NCI-H226 (cell line): ENCODE measurements at places on chromosomes 6 and 20.

DNA sequence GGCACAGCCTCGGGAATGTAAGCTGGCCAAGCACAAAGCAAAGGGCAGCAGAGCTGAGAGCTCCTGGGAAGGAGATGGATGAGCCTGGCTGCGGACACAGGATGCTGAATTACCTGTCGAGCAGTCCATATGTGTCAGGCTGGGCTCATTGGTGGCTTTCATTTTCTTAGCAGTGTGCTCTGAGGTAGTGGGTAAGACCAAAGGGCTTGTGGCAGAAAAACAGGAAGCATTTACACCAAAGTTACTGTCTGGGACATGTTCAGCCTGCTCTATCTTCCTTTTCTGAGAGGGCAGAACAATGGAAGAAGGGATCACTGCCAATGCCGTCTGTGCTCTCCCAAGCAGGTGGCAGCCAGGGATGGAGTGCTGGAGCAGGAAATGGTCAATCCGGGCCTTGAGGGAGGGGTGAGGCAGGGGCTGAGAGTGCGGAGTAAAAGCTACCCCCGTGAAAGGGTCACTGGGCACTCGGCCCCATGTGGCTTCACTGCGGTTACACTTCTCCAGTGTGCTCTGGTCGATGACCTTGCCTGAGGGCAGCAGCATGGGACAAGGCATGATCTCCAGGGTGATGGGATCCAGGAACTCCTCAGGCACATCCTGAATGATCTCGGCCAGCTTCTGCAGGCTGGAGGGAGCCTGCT lies 36.9 kb upstream of the AVP start:
- DNase-seq = no peak

GRCh38 chr20:58774214-58774613 lies 76.5 kb downstream of the GNAS-AS1 start:
- no peak for DNase-seq

DNA sequence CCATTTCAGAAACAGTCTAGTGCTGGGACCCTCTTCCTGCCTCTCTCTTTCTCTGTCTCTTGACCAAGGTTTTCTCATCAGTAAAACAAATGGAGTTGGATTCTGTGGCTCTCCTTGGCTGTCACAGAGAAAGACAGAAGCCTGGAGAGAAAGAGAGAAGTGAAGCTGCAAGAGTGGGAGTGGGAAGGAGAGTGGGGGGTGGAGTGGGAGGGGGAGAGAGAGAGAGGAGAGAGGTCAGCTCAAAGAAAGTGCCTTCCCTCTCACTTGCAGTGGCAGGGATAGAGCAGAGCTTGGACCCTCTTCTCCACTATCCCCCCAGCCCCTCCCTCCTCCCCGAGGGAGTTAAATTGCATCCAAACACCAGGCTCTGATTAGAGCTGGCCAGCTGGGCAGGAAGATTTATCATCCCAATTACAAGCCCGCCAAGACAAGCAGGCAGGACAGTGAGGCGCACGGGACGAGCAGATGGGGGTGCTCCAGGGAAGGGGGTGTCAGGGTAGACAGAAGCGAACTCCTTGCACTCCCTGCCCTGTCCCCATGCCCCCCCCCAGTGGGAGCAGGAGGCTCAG lies 74.3 kb downstream of the CD40 start:
- DNase-seq = no peak

- no peak for DNase-seq
Observed at GRCh38 chr6:16555550-16555949, 205.7 kb downstream of the ATXN1 start.

DNA sequence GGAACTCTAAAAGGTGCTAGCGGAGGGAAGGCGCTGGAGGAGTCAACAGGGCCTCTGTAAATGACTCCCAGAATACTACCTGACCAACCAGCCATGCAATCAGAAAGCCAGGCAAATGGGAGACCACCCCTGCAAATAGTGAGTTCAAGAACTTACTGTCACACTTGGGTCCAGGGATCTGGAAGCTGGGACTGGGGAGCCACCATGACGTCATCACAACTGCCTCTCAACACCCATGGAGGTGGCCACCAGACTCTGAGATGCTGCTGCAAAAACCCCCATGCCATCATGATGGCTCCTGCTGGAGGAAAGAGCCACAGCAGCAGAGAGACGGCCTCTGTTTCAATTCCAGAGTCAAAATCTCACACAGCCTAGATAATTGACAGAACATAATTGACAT lies 8.5 kb upstream of the PDYN start:
- DNase-seq = no peak
